HT1080 (cell line): ENCODE measurements at places on chromosomes 11 and 22. TPM values are rescaled to one million over a fixed set of nuclear protein-coding genes. Genes with fewer than 3 reads are reported as not detected.
A peak's percentile ranks its signal among the peaks of the same experiment; 100 is the strongest.

SF1 gene
- total RNA-seq: 110 and 153 TPM in 2 replicates

- no peak for DNase-seq
Observed at GRCh38 chr11:46390331-46391171, 1.0 kb downstream of the CHRM4 start.

OR4C46 gene
- not detected in 2 replicates for total RNA-seq

DNA sequence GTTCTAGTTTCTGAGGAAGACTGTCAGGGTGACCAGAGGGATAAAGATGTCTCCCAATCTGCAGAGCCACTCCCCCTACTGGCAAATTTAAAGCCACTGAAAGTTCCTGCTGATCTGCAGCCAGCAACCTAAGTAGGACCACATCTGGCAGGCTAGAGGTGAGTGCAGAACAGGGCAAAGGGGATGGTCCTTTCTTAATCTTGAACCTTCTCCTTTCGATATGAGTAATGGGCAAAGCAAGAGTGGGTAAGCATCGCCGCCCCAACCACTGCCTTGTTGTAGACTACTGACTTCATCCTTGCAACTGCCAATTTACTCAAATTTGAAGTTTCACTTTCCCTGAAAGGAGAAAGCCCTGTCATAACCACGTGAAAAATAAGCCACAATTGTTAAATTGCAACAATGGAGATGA, 30.7 kb downstream of the SCUBE2 start:
- no peak for DNase-seq

DNA sequence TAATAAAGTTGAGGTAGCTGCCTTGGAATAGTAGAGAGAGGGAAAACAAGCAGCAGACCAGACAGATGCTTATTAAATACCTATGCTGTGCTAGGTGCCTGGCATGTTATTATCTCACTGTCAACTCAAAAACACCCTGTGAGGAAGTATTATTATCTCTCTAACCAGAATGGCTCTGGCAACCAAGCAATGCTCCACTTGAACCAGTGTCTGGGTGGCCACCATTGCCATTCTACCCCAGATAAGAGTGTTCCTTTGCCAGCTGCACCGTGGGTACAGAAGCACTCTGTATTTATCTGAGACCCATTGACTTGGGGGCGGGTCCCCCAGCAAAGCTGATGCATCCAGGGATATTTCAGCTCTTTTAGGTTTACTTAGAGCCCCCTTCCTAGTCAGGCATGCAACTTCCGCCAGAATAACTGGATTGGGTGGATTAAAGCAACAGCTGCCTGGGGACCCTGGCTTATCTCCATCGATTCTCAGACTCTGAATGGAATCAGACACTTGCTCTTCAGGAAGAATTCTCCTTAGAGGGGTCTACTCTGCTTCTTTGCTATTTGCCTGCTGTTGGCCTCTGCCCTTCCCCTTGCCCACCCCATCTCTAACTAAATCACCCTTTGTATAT, 49.1 kb downstream of the RCN1 start:
- DNase-seq: no peak

- no peak for DNase-seq
Observed at GRCh38 chr11:6452219-6452618, 11.4 kb upstream of the HPX start.

GAB4 gene
- 0.16 TPM in 1 of 2 replicates, not detected in the other for total RNA-seq

DNA sequence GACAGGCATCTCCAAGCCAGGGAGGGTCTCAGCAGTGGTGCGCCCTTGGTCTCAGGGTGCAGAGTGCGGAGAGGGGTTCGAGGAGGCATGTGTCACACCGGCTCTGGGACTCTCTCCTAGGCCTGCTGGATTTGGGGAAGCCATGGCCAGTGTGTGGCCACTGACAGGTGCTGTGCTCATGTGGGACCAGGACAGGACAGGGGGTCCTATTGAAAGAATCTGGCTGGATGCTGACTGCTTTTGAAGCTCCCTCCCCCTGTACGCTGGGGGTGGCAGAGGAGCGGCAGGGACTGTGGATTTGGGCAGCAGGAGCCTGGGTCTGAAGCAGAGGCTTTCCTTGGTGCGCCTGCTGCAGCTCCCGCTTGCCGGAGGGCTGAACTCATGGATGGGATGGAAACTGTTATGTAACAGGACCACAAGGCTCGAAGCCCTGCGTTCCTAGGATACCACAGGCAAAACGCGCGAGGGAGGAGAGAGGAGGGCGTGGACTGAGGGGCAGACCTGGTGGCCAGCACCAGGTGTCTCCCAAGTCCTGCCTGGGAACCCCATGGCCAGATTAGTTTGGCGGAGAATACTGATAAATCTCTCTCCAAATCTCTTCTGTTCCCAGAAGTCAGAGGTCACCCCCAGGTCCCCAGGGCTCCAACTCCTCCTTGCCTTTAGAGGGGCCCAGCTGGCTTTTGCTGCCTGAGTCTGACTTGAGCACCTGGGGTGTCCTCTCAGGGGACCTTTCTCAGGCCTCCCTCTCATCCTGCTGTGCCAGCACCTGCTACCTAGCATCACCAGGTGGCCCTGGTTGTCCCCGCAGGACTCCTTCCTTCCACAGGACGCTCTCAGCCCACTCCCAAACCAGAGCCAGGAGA, 13.8 kb upstream of the TEF start:
- no peak for DNase-seq

ZP1 gene
- 1.7 and 1.9 TPM in 2 replicates for total RNA-seq

- DNase-seq: peak; percentile 90
Observed at GRCh38 chr11:119721129-119722120, 7.6 kb downstream of the NECTIN1 start.

DNA sequence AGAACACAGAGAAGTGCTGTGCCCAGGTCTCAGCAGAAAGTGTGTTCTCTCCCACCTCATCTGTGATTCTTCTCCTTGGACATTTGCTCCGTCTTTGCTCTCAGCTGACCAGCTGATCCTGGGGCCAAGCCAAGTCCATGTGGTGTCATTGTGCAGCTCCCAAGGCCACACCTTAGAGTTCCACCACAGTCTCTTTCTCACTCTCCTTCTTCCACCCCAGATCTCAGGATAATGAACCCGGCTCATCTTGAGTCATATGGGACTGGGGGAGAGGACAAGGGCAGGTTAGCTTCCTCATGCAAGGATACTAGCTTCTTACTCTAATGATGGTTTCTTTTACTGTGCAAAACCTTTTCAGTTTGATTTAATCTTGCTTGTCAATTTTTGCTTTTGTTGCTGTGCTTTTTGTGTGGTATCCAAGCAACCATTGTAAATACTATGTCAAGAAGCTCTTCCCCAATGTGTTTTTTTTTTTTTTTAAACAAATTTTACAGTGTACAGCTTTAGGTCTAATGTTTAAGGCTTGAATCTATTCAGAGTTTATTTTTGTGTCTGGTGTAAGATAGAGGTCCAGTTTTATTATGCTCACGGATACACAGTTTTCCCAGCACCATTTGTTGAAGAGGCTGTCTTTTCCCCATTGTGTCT, 75.0 kb upstream of the OR4B1 start:
- DNase-seq: peak; percentile 23

- no peak for DNase-seq
Observed at GRCh38 chr22:41175546-41175945, 29.6 kb upstream of the L3MBTL2 start.
